ENCODE measurements at places on chromosomes 11 and 22.

DNA sequence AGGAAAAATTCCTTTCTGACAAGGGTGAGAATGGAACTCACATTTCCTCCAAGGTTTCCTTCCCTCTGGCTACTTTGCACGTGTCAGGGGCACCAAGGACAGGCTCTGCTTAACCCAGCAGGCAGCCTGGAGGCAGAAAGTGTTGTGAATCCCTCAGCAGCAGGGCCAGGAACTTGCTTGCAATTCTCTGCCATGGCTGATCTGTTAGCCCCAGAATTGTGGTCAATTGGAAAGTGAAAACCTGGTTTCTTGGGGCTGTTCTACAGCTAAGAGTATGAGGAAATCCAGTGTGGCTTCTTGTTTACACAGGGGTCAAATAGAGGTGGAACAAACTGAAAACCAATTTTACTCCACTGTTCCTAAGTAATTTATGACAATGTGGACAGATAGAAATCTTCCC lies 38.3 kb upstream of the CEP295 start:
- H3K27ac ChIP-seq, result no peak overlapping the region
- H3K27me3 ChIP-seq, result no peaks in the 10 kb centered on the region
- H3K36me3 ChIP-seq, result no peaks in the 10 kb centered on the region

DNA sequence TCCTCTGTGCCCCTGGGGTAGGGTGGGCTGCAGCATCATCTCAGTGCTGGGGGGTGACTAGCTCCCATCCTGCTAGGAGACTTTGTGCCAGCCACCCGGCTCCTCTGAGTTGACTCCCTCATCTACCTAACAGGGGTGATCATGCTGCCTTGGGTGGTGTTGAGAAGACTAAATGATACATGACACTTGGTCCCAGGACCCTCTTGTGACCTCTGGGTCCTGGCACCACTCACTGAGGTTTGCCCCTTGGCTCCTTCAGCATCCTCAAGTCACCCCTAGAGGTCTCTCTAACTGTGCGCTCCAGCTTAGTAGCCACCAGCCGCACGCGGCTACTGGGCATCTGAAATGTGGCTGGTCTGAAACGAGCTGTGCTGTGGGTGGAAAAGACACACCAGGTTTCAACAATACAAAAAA lies 72.1 kb downstream of the LRRC32 start:
- H3K27me3 ChIP-seq, result no peaks in the 10 kb centered on the region
- H3K4me3 ChIP-seq, result no peak overlapping the region
- peak overlapping the region; percentile 55 for H3K27ac ChIP-seq
- DNase-seq, result peak; percentile 33
- H3K4me1 ChIP-seq, result peaks cover 35% of the 10 kb centered on the region

DNA sequence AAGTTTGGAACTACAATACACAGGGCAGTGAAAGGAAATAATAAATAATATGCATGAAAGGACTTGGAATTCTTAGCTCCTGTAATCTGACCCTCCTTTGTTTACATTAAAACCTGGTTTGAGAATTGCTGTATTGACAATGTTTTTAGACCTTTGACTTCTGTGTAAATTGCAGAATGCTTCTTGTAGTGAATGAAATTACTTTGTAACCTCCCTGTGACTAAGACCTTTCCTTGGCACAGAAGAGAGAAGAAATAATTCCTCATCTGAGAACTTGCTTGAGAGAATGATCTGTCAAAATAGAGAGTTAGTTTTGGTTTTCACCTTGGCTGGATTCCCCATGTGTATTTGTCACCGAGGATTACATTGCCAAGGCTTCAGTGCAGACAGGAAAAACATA lies 640.0 kb upstream of the ANO5 start:
- no peaks in the 10 kb centered on the region for H3K4me1 ChIP-seq
- DNase-seq, result no peak
- no peaks in the 10 kb centered on the region for H3K36me3 ChIP-seq
- no peak overlapping the region for H3K27ac ChIP-seq

GRCh38 chr22:33962409-33962808 lies 42.1 kb upstream of the LARGE1 start:
- DNase-seq, result no peak
- no peak overlapping the region for H3K4me3 ChIP-seq
- H3K36me3 ChIP-seq, result no peaks in the 10 kb centered on the region
- no peak overlapping the region for H3K27ac ChIP-seq
- H3K4me1 ChIP-seq, result no peaks in the 10 kb centered on the region

GRCh38 chr11:64444838-64445441 lies 86.0 kb downstream of the RPS6KA4 start:
- H3K4me3 ChIP-seq, result no peak overlapping the region
- H3K27me3 ChIP-seq, result peaks cover 41% of the 10 kb centered on the region
- H3K27ac ChIP-seq, result no peak overlapping the region
- no peaks in the 10 kb centered on the region for H3K36me3 ChIP-seq

- H3K27me3 ChIP-seq, result no peaks in the 10 kb centered on the region
- DNase-seq, result no peak
- no peaks in the 10 kb centered on the region for H3K36me3 ChIP-seq
- no peak overlapping the region for H3K27ac ChIP-seq
These were observed 70.9 kb downstream of the CCDC34 start for GRCh38 chr11:27291954-27292636.

- no peaks in the 10 kb centered on the region for H3K36me3 ChIP-seq
- no peak overlapping the region for H3K27ac ChIP-seq
- no peak for DNase-seq
- H3K4me1 ChIP-seq, result peaks cover 25% of the 10 kb centered on the region
- no peaks in the 10 kb centered on the region for H3K27me3 ChIP-seq
These were observed 55.4 kb upstream of the PLET1 start for GRCh38 chr11:112315861-112316739.

GRCh38 chr11:93589347-93589746 lies 46.2 kb upstream of the SMCO4 start:
- H3K4me3 ChIP-seq, result no peak overlapping the region
- no peak for DNase-seq
- no peaks in the 10 kb centered on the region for H3K36me3 ChIP-seq
- H3K27ac ChIP-seq, result no peak overlapping the region
- H3K4me1 ChIP-seq, result no peaks in the 10 kb centered on the region
- H3K27me3 ChIP-seq, result no peaks in the 10 kb centered on the region

DNA sequence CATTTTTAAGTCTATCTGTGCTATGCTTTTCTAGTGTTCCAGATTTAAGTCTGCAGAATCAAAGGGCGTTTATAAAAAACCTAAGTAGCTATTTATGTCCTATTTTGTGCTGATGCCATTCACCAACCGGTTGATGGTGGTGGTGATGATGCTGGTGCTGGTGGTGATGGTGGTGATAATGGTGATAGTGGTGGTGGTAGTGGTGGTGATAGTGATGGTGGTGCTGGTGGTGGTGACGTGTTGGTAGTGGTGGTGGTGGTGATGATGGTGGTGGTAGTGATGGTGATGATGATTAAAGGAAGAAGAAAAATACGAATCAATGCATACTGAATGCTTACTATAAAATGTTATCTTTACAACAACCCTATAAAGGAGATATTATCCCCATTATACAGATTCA lies 178.2 kb downstream of the OPCML start:
- no peaks in the 10 kb centered on the region for H3K4me1 ChIP-seq
- H3K27me3 ChIP-seq, result no peaks in the 10 kb centered on the region
- no peaks in the 10 kb centered on the region for H3K36me3 ChIP-seq

DNA sequence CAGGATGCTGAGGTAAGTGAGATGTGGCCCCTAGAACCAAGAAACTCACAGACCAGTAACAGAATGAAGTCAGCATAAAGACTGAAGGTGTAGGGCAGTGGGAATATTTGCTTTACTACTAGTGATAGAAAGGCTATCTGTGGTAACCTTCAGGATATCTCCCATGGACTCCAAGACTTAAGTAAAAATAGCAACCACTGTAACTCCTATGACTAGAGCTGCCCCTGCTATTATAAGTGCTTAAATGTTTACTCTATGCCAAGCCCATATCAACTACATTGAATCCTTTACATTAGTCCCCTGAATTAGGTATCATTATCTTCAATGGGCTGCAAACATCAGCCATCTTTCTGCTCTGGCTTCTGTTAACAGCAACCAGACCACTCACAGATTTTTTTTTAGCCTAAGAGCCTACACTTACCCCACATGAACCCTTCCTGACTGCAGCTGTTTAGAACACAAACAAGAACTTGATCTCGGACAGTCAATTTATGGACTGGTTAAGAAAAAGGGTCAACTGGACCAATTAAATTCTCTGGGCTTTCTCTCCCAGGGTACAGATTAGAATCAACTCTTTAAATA lies 335.1 kb upstream of the API5 start:
- H3K27ac ChIP-seq, result no peak overlapping the region
- H3K4me1 ChIP-seq, result no peaks in the 10 kb centered on the region
- DNase-seq, result no peak
- no peak overlapping the region for H3K4me3 ChIP-seq

- H3K27me3 ChIP-seq, result peaks cover under 1% of the 10 kb centered on the region
- DNase-seq, result no peak
- H3K36me3 ChIP-seq, result no peaks in the 10 kb centered on the region
- no peaks in the 10 kb centered on the region for H3K4me1 ChIP-seq
- H3K27ac ChIP-seq, result no peak overlapping the region
These were observed 30.7 kb downstream of the KRTAP5-5 start for GRCh38 chr11:1660111-1660867.

DNA sequence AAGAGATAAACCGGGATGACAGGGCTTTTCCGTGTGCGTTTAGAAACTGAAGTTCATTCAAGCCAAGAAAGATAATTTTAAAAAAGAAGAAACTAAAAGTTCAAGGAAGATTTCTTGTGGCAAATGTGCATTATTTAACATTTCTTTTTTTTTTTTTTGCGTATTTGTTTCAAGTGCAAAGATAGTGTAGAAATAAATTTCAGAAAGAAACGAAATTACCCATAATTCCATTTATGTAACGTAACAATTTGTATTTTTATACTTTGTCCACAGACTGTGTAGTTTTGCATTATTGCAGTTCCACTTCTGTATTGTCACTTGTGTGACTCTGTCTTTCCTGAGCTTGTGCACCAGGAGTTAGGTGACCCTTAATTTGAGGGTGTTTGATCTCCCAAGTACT lies 24.0 kb downstream of the SNAP29 start:
- H3K4me1 ChIP-seq, result peaks cover 11% of the 10 kb centered on the region
- H3K4me3 ChIP-seq, result no peak overlapping the region
- peaks cover 14% of the 10 kb centered on the region for H3K36me3 ChIP-seq

DNA sequence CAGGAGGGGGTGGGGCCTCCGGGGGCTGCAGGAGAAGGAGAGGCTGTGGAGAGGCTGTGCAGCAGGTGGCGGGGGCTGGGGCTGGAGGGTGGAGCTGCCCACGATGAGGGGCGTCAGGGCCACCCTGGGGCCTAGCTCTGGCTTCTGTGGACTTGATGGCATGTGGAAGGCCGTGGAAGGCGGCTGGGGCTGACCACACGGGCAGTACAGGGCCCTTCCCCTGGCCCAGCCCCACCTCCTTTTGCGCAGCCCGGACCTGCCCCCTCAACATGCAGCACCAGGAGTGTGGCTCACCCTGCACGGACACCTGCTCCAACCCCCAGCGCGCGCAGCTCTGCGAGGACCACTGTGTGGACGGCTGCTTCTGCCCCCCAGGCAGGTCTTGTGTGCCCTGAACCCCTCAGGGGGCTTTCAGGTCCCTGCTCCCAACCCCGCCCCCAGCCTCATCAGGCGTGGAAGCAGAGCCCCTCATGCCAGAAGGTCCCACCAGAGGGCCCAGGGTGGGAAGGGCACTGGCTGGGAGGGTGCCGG lies 6.1 kb downstream of the MUC5B start:
- peaks cover 9% of the 10 kb centered on the region for H3K27me3 ChIP-seq
- H3K4me1 ChIP-seq, result no peaks in the 10 kb centered on the region
- no peaks in the 10 kb centered on the region for H3K36me3 ChIP-seq
- DNase-seq, result peak; percentile 7
- no peak overlapping the region for H3K27ac ChIP-seq
